Right lobe of liver (tissue), 6 donors: ENCODE measurements at places on chromosomes 11 and 22. TPM values are rescaled to one million over a fixed set of nuclear protein-coding genes. Genes with fewer than 3 reads are reported as not detected.

DNA sequence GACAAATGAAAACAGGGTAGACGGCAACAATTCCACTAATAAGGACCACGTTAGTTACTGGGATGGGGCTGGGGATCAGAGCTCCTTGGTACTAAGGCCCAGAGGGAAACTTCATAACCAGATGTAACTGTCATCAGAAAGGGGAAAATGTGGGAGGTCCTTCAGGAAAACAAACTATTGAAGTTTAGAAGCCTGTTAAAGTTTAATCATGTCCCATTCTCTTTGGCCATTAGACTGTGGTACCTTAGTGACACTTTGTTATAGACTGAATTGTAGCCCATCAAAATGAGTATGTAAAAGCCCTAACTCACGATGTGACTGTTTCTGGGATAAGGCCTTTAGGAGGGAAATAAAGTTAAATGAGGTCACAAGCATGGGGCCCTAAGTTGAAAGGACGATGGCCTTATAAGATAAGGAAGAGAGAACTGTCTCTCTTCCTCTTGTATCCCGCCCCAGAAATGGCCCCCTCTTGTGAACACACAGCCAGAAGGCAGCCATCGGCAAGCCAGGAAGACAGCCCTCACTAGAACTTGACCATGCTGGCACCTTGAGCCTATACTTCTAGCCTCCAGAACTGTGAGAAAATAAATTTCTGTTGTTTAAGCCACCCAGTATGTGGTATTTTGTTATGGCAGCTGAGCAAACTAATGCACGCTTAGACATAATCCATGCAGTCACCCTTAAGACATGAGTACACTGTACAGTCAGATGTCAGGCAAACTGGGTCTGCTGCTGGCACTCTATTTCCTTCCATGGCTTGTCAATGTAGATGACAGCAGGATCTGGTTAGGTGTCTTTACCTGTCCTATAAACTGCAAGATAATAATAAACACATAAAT is 26.9 kb upstream of the USP47 start:
- H3K36me3 ChIP-seq = no peaks in the 10 kb centered on the region
- peak overlapping the region; percentile 88 for H3K27ac ChIP-seq
- DNase-seq = no peak
- H3K4me1 ChIP-seq = no peaks in the 10 kb centered on the region
- no peak overlapping the region for H3K4me3 ChIP-seq

DNA sequence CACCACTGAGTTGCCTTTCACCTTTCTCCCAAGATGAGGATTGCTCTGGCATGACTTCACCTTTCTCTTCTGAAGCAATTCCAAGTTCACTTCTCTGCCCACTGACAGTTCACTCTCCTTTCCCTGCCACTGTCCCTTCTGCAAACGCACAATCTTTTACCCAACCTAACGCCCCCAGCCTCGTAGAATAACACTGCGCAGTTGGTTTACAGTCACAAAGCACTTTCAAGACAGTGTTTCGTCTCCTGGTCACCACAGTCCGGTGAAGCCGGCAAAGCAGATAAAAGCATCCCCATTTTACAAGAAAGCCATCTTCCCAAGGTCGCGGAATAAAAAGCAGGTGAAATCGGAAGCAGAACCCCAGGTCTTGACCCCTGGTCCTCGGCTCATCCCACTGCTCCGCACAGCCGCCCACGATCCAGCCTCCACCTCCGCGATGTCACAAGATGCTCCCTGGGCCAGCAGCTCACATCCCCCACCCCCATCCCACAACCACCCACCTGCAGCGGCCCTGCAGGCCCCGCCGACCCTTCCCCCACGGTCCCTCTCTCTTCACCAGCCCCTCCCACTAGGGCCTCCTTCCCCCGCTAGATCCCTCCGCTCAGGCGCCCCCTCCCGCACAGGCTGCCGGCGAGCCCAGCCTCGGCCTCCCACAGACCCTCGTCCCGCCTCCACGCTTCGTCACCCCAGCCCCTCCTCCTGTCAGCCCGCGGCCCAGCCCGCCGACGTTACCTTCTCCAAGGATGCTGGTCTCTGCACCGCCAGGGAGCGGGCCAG is 585 bp downstream of the PI4KA start:
- no peaks in the 10 kb centered on the region for H3K27me3 ChIP-seq
- DNase-seq = peak; percentile 90
- H3K27ac ChIP-seq = peak overlapping the region; percentile 89
- no peaks in the 10 kb centered on the region for H3K36me3 ChIP-seq
- peaks cover 5% of the 10 kb centered on the region for H3K4me1 ChIP-seq
- peak overlapping the region; percentile 97 for H3K4me3 ChIP-seq

DNA sequence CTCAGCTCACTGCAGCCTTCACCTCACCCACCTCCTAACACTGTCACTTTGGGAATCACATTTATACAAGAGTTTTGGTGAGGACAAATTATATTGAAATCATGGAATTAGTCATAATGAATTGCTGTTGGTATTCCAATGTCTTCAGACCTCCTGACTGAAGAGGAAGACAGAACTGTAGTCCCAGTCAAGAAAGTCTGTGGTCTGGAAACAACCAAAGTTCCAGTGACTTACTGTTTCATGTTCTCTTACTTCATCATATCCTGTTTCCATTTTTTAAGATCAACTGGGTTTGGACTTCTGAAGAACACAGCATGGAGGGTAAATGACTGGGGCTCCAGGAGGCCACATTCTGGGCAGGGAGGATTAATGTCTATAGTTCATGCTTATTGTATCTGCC is 43.0 kb upstream of the HIPK3 start:
- DNase-seq = no peak
- no peak overlapping the region for H3K27ac ChIP-seq
- no peaks in the 10 kb centered on the region for H3K4me1 ChIP-seq
- H3K4me3 ChIP-seq = no peak overlapping the region

DUSP8 gene
- total RNA-seq = 7.7 TPM

CRYBB3 gene
- total RNA-seq = 0.40 TPM

CARD18 gene
- not detected for total RNA-seq

TBX1 gene
- 0.24 TPM for total RNA-seq

FOLH1 gene
- 24.2 TPM for total RNA-seq
